Fibroblast of skin of scalp (primary cell): ENCODE measurements at places on chromosomes 16 and 17.

DNA sequence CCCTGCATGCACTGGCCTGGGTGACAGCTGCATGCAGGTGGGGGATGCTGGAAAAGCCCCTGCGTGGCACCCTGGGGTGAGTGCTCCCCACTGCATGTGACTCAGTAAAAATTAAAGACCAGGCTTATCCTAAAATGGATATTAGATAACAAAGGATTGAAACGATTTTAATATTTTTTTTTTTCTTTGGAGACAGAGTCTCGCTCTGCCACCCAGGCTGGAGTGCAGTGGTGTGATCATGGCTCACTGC is 334.9 kb downstream of the C16orf95 start:
- no peak for DNase-seq

DNA sequence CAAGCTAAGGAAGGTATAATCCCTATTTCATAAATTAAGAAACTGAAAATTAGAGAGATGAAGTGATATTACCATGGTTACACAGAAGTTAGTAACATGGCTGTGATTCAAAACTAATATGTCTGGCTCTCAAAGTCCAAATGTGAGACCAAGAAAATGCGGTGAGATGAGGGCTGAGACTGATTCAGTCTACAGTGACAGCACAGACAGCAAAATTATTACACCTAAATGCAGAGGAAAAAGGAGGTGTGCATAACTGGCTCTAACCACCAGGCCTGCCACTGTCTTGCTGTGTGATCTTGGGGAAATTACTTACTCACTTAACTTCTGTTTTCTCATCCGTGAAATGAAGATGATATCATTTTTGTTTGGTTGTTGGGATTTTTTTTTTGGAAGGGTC is 270.0 kb upstream of the SOX9 start:
- no peak for DNase-seq

DNA sequence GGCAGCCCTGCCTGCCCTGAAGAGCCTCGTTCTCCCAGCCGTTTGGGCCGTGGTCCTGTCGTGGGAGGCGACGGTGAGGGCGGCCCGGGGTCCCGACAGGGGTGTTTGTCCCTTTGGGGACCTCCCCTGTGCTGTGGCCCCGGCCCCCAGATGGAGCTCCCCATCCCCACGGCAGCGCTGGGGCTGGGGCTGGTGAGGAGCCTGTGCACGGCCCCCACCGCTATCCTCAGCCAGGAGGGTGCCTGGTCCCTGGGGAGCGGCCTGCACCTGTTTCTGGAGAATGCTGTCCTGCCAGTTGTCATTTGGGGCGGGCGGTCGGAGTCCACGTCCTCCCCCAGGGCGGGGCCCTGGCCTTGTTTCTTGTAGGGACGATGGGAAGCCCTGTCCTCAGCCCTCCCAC is 6.6 kb downstream of the CAPN15 start:
- DNase-seq = no peak

DNA sequence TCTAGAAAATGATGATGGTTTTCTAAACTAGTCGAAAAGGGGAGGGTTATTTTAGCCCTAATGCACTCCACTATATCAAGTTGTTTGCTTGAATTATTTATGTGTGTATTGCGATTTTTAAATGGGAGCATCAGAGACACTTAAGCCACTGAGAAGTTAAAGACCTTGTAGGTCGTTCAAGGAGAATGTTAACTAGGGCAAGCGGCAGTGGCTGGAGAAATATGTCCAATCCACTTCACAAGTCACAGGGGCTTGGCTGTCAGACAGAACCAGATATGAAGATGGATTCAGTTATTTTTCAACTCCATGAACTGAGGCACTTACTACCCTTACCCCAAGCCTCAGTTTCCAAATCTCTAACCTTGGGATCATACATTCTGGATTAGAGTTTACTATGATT is 702.0 kb downstream of the CDH11 start:
- no peak for DNase-seq

GRCh38 chr17:57046749-57047148 is 38.3 kb upstream of the AKAP1 start:
- no peak for DNase-seq

- no peak for DNase-seq
Observed at GRCh38 chr17:17701658-17702057, 20.4 kb downstream of the RAI1 start.

- DNase-seq = no peak
Observed at GRCh38 chr16:60755907-60756306, 1280.3 kb downstream of the CDH8 start.

GRCh38 chr16:51968749-51969148 is 578.2 kb downstream of the TOX3 start:
- DNase-seq = no peak

- no peak for DNase-seq
Observed at GRCh38 chr16:82055117-82055516, 20.1 kb downstream of the HSD17B2 start.

DNA sequence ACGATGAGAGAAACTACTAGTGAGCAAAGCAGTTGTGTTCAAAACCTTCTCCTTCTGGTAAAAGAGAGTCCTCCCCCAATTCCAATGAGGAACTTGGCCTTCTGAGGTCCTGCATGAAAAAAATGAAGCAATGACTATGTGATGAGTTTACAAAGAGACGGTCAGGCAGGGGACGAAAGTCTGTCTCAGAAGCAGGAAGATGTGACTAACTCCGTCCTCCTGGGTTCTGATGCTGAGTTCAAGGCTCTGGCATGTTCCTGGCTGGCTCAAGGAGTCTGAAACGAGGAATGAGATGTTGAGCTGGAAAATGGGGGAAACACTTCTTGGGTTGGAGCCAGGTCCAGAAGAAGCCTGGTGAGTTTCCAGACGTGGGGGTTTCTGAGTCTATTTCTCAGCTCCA is 129.6 kb downstream of the CPPED1 start:
- peak; percentile 69 for DNase-seq

GRCh38 chr16:54475019-54475601 is 188.5 kb upstream of the IRX3 start:
- DNase-seq = no peak

GRCh38 chr16:67277999-67278772 is 1.1 kb upstream of the PLEKHG4 start:
- peak; percentile 89 for DNase-seq

DNA sequence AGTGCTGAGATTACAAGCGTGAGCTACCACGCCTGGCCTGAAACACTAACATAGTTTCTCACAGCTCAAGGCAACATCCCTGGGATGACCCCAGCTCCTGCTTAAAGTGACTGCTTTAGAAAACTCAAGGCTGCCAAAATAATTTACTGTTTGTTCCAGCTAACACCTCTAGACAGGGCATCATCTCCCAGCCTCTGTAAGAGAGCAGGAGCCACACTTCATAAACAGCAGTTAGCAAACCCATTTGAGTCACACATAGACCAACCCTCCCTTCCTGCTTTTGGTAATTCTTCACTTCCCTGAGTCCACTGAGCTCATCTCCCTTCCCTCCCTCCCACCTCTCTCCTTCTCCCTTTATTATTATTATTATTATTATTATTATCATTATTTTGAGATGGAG is 201.3 kb downstream of the XYLT1 start:
- peak; percentile 25 for DNase-seq

- DNase-seq = peak; percentile 35
Observed at GRCh38 chr16:2223942-2224486, 623 bp downstream of the E4F1 start.

- DNase-seq = no peak
Observed at GRCh38 chr17:21530311-21530710, 154.2 kb downstream of the KCNJ12 start.

DNA sequence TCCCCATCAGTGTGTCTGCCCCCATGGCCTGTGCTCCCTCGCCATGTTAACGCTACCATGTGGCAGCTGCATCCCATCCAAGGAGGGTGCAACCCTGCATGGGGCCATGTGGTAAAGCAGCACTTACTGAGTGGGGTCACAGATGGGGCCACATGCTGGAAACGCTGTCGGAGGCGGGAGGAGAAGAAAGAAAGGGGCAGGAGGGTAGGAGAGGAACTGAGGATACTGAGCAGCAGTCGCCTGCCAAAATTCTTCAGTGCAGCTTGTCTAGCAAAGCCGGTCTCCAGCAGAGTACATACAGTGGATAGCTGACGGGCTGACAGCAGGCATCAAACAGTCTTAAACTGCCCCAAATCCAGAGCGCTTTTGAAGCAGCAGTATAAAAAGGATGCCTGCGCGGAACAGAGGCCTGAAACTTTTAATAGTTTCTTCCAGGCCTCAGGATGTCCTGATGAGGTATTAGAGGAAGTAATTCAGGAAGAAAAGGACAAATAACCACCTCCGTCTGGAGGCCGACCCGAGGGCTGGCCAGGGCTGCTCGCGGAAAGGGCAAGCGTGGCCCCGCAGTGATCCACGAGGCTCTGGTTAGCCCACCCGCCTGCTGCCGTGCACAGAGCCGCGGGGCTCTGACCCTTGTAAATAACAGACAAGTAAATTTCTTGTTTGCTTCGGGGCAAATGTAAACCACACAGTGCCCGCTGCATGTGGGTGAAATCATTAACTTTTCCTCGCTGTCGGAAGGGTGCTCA is 149.0 kb downstream of the CCDC182 start:
- no peak for DNase-seq

DNA sequence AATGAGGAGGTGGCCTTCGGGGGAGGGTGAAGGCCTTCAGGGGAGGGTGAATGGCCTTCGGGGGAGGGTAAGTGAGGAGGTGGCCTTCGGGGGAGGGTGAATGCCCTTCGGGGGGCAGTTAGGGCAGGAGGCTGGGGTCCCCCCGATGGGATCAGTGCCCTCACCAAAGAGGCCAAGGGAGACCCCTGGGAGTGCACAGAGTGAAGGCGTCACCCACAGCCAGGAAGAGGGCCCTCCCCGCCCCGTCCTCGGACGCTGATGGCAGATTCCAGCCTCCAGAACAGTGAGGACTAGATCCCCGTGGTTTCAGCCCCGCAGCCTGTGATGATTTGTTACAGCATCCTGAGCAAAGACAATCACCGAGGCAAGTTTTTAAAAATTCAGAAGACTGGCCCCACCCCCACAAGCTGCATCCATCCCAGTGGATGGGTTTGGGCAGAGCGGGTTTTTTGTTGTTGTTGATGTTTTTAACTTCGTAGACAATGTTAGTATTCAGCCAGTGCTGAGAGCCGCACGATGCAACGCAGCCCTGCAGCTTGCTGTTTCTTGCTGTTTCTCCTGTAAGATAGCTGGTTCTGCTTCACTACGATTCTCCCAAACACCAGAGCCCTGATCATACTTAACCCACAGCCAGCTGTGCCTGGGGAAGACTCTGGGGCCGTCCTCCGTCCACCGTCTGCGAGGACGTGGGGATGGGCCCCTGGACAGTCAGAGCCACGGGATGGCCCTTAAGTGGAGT is 40.7 kb upstream of the CBFA2T3 start:
- no peak for DNase-seq

GRCh38 chr17:13572581-13572980 is 29.1 kb downstream of the HS3ST3A1 start:
- peak; percentile 47 for DNase-seq

DNA sequence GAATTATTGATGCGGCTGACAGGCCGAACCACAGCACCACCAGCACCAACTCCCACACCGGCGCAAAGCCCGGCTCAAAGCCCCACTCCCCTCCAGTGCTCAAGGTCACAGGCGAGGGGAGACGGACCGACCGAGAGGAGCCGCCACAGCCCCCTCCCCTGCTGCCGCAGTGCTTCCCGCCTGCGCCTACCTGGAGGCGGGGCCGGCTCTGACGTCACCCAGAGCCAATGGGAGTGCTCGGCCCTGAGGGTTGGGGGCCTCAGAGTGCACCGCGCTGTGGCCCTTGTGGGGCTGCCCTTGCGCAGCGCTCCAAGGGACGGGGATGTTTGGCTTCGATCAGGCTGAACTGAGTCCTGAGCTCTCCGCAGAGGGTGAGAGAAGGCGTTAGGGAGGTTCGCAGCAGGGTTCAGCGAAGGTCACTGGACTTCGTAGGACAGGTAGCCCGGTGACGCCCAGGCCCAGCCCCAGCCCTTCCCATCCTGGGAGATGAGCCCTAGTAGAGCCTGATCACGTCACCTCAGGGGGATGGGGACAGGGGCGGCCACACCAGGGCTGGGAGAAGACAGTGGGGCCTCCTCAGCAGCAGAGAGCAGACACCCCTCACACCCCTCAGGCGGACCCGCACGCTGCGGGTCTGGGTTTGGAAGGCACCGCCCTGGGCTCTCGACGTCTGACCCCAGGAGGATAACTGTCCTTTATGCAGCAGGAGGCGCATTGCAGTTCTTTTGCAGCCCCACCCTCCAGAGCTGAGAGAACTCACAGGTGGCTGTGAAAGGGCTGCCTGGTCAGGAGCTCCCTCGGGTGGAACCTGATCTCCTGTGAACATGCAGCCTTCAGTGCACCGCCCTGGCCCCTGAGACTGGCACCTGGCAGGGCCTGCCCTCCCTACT is 1.5 kb downstream of the NDRG4 start:
- DNase-seq = no peak

DNA sequence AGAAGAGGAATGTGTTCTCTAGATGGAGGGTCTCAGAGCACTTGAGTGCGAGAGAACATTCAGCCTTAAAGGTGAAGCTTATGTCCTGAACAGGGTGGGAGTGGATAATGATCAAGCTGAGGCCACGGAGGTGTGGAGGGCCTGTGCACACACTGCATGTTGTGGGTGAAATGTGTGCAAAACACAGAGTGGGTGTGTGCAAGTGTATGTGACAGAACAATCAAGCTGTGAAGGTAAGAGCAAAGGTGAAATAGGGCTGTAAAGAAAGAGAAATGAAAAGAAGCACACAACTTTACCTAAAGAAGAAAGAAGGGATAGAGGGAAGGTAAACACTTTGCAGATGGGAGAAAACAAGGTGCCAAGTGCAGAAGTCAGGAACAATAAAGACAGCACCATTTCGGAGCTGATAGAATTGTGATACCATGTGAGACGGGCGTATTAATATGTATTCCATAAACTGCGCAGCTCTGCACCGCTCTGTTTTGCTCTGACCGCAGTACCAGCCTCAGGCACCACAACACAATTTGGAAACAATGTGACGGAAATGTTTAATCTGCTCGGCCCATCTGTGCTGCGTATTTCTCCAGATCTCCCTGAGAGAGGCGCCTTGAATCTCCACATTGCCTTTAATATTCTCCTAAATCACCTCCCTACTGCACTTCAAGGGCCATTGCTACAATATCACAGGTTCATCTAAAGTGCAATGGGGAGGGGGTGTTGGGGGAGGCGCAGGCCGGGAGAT is 40.6 kb downstream of the SNX11 start:
- DNase-seq = no peak

DNA sequence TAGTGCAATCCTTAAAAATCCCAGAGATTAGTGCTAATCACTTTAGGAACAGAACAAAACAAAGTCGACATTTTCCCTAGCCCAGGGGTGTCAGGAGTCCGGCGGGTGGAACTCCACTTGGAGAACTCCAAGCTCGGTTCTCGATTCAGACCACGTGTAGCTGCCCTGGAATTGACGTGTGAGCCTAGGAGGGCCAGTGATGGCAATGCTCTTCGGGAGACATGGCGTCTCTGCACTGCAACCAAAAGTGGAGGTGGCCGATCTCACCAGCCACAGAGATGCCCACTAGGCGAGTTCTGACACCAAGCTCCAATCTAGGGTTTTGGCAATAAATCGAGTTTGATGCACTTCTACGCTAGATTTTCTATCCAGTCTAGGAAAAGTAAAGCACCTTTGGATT is 17.6 kb downstream of the MAP1LC3B start:
- DNase-seq = no peak

DNA sequence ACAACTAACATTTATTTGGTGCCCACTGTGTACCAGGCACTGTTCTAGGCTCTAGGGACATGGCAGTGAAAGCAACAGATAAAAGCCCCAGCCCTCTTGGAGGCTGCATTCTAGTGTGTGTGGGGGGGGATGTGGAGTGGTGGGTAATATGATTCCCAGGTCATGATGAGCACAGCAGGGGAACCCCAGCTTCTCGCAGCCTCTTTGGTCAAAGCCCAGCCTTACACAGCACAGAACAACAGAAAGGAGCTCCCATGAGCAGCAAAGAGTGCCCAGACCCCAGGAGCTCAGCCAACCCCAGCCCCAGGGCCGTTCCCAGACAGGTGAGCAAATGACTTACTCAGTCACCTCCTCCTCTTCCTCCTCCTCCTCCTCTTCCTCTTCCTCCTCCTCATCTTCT is 21.9 kb downstream of the CNGB1 start:
- DNase-seq = no peak
